ENCODE measurements at places on chromosomes 7 and 10.

DNA sequence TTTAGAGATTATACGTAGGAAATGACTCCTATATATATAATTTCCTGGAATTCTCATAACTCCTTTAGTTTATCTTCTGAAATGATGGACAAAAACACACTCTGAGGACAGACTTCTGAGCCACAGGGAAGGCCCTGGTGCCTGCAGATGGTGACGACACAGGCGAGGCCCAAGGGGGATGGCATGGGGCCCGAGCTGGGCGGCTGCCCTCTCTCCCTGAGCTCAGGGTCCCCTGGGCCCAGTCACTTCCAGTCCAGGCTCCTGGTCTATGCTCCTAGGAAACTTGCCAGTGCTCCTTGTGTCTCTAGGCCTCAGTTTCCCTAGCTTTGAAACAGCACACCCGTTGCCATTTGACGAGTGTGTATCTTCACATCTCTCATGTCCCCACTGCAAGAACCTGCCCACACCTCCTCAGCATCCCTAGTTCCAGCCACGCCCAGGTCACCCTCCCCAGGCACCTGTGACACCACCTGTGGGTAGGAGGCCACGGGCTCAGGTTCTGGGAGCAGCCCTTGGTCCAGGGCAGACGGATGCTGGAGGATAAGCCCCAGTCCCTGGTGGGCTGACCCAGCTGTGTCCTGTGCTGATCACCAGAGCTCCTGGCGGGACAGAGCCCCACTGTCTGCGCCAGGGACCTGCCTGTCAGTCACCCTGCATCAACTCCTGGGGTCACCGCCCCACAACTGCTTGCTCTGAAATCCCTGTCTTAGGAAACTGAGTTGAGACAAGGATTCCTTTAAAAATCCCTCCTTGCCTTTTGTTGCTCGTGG, 23.4 kb upstream of the SHH start:
- no peak for DNase-seq

GRCh38 chr10:99733366-99733765, 1.3 kb downstream of the CUTC start:
- DNase-seq, result no peak

DNA sequence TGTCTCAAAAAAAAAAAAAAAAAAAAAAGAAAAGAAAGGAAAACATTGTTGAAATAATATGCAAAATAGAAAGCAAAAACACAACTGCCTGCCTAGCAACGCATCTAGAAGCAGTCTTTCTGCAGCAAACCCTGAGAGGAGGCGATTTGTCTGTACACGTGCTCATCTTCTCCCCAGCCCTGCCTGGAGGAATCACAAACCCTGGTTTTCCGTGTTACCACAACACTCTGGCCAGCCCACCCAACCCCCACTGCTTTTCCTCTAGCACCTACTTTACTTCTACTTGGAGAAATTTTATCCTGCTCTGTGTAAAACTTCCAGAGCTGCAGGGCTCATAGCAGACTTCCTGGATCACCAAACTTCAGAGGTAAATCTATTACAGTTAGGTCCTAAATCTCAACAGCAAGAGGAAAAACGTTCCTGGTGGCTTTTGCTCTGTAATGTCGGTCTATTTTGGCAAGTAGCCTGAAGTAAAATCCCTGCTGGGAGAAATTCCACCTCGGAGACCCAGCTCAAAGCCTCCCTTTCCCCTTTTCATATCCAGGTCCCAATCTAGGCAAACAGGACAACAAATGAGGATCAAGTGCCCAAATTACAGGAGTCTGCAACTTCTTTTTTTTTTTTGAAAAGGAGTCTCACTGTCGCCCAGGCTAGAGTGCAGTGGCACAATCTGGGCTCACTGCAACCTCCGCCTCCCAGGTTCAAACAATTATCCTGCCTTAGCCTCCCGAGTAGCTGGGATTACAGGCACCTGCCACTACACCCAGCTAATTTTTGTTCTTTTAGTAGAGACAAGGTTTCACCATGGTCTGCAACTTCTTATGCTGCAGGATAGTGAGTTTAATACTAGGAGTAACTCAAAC, 91.6 kb downstream of the DNMBP start:
- peak; percentile 62 for DNase-seq

DNA sequence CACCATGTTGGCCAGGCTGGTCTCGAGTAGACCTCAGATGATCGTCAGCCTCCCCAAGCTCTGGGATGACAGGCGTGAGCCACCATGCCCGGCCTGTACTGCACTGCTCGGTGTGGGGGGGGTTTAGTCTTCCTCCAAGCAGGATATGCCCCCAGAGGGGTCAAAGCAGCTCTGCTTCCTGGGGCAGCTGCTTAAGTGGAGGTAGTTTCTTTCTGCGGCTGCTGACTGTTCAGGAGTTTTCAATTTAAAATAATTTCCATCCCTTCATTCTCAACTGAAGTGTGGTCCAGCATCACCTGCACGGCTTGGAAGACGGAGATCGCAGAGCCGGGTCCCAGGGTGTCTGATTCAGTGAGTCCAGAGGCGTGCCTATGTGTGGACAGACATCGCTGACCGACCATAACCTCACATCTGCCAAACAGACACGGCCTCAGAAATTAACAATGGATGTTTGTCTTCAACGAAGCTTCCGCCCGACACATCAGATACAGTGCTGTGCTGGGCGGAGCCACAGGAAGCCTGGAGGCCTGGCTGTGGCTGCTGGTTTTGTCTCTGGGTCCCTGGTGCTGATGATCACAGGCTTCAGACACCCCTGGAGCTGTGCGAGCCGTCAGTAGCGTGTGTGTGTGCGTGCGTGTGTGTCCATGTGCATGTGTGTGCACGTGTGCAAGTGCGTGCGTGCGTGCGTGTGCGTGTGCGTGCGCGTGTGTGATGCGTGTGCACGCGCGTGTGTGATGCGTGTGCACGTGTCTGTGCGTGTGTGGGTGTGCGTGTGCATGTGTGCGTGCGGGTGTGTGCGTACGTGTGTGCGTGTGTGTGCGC, 226.5 kb upstream of the PITRM1 start:
- no peak for DNase-seq

GRCh38 chr10:15069230-15069629, 19.3 kb downstream of the ACBD7 start:
- no peak for DNase-seq

DNA sequence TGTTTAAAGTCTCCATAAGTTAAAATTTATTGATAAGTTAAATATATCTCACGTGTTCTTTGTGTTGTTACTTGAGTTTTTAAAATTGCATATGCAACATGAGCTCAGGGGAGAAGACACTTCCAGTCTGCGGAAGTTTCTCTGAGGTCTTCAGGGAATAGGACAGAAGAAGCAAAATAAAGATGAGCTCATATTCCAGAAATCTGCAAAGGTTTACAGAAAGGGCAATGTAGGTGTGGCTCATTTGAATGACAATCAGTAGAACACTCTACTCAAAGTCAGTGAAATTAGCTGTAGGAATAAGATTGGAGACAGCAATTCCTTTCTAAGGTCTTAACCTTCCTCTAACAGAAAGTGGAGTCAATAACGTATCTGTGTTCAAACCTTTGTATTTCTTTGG, 53.7 kb downstream of the CACNA2D1 start:
- DNase-seq, result no peak

GRCh38 chr7:120089968-120090367, 183.0 kb upstream of the KCND2 start:
- no peak for DNase-seq
